ENCODE measurements at places on chromosomes 12 and 14. TPM values are rescaled to one million over a fixed set of nuclear protein-coding genes. Genes with fewer than 3 reads are reported as not detected.

DNA sequence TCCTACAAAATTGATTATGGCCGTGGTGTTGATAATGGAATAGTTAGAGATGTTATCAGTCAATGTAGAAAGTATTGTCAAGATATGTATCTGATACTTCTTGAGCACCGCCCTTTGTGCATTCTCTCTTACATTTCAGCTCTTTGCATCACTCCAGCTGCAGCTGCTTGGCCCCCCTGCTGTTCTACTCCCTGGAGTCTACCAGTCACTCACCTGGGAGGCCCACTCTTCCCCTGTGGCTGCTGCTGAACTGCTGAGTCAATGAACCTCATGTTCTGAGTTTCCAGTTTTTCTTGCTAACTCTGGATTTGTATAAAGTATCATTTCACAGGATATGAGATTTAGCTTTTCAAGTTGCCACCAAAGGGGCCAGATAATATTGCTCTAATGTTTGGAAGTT, 312.8 kb upstream of the SLC16A7 start:
- DNase-seq: peak; percentile 5
- no peaks in the 10 kb centered on the region for H3K27me3 ChIP-seq
- no peaks in the 10 kb centered on the region for H3K4me1 ChIP-seq
- no peak overlapping the region for H3K4me3 ChIP-seq
- no peaks in the 10 kb centered on the region for H3K36me3 ChIP-seq

DNA sequence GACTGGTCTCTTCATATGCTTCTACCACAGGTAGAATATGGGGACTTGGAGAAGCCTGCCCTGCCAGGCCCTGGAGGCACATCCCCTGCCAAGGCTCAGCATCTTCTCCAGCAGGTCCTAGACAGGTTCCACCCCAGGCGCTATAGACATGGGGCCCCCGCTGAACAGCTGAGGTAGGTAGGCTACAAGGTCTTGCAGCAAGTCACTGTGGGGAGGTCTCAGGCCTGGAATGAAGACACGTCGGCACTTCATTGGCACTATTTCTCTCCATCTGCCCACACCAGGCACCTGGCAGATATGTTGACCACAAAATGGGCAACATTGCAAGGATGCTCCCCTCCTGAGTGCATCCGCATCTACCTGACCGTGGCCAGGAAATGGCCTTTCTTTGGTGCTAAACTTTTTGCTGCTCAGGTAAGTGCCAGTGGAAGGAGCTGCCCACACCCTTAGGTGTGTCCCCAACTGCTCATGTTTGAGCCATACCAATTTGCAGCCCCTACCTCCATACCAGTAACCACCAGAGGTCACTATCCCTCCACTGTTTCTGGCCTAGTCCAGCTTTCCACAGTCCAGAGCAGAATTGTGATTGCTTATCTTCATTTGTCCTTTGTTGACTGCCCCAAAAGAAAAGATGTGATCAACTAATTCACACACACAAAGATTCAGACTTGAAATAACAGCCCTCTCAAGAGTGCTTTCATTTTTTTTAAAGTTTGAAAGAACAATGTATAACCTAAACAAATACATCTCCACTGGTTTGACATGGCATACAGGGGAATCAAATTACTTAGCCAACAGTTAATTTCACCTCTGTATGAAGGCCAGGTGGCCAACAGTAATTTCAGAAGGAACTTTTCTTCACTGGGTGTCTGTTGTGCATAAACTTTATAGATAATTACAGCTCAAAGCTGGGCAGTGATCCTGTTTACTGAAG, 16.1 kb downstream of the PIGH start:
- no peak overlapping the region for H3K4me3 ChIP-seq
- no peaks in the 10 kb centered on the region for H3K4me1 ChIP-seq
- H3K27ac ChIP-seq: no peak overlapping the region
- H3K27me3 ChIP-seq: no peaks in the 10 kb centered on the region
- H3K36me3 ChIP-seq: no peaks in the 10 kb centered on the region

The PPP1R3E gene
- 6.3 TPM for total RNA-seq

The PSMD9 gene
- 46.4 TPM for total RNA-seq

The RPL10L gene
- total RNA-seq: not detected

DNA sequence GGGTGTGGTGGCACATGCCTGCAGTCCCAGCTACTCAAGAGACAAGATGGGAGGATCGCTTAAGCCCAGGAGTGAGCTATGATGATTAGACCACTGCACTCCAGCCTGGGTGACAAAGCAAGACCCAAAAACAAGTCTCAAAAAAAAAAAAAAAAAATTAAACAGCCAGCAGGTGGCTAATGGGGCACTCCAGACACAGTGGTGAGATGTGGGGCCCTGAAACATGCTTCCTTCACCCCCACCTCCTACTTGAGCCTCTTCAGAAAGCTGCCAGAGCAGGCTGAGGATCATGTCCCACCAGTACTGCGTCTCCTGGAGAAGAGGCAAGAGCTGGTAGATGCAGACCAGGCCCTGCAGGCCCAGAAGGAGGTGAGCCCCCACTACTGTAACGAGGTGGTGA, 2.1 kb downstream of the CFAP73 start:
- peaks cover 9% of the 10 kb centered on the region for H3K4me1 ChIP-seq
- H3K4me3 ChIP-seq: no peak overlapping the region

- H3K36me3 ChIP-seq: no peaks in the 10 kb centered on the region
- no peak overlapping the region for H3K4me3 ChIP-seq
- H3K27me3 ChIP-seq: no peaks in the 10 kb centered on the region
- no peak overlapping the region for H3K27ac ChIP-seq
- H3K4me1 ChIP-seq: no peaks in the 10 kb centered on the region
Observed at GRCh38 chr12:11130999-11131398, 3.4 kb downstream of the TAS2R30 start.

DNA sequence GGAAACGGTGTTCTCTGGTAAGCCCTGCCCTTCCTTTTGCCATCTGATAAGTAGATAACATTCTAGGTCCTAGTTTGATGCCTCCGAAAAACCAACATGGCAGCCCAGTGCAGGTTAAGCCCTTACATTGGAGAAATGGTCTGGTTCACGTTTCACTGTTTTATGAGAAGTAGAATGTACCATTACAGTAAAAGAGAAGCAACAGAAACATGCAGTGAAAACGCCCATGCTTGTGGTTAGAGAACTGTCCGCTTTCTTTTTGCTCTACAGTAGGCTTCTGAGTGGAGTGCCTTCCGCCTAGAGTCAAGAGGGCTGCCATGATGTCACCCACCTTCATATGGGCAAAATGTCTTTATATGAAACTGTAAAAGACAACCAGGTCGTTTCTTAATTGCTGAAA, 190.4 kb upstream of the BCL2L14 start:
- no peaks in the 10 kb centered on the region for H3K27me3 ChIP-seq
- DNase-seq: no peak
- peaks cover 11% of the 10 kb centered on the region for H3K4me1 ChIP-seq
- no peak overlapping the region for H3K27ac ChIP-seq

DNA sequence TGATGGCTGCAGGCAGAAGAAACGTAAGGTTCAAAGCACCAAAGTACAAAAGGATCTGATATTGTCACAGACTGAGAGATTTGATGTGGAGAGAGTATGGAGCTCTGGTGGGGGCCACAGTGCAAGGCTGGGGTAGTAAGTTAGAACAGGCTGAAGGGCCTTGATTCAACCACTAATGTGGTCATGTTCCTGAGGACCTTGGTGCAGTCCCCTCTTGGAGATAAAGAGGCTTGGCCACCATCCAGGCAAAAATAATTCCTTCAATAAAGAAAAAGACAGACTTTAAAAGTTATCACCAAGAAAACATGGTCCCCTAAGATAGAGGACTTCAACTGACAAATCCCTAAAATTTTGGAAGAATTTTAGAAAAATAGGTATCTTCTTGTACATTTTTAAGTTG, 17.4 kb downstream of the CAPZA3 start:
- no peaks in the 10 kb centered on the region for H3K27me3 ChIP-seq
- peaks cover 54% of the 10 kb centered on the region for H3K4me1 ChIP-seq
- H3K36me3 ChIP-seq: no peaks in the 10 kb centered on the region
- H3K4me3 ChIP-seq: no peak overlapping the region

The PUS7L gene
- total RNA-seq: 23.4 TPM

- no peak overlapping the region for H3K27ac ChIP-seq
- no peak for DNase-seq
- no peak overlapping the region for H3K4me3 ChIP-seq
- no peaks in the 10 kb centered on the region for H3K36me3 ChIP-seq
Observed at GRCh38 chr12:104626069-104626837, 169.5 kb downstream of the CHST11 start.

GRCh38 chr14:52656905-52657304, 38.5 kb downstream of the ERO1A start:
- no peak overlapping the region for H3K27ac ChIP-seq
- DNase-seq: no peak
- peaks cover 15% of the 10 kb centered on the region for H3K36me3 ChIP-seq
- H3K27me3 ChIP-seq: no peaks in the 10 kb centered on the region

The TBC1D30 gene
- 9.7 TPM for total RNA-seq

DNA sequence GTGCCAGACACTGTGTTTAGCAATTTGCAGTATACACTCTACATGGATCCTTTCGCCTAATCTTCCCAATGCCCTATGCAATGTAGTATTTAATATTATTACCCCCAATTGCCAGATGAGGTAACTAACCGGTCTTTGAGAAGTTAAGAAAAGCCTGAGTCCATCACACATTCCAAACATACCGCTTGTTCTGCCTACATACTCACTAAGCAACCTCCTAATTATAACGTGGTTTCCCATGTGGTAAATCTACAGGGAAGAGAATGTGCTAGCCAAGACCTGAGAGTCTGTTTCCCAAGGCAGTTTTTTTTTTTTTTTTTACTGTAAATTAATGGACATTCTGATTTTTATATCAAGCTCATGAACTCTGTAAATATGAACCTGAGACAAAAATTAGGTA, 37.2 kb downstream of the ATP2B1 start:
- H3K4me3 ChIP-seq: no peak overlapping the region
- H3K4me1 ChIP-seq: peaks cover 9% of the 10 kb centered on the region
- peak; percentile 20 for DNase-seq
- H3K27me3 ChIP-seq: no peaks in the 10 kb centered on the region
- H3K27ac ChIP-seq: peak overlapping the region; percentile 40

The GALNT9 gene
- not detected for total RNA-seq

- H3K27ac ChIP-seq: no peak overlapping the region
- no peak overlapping the region for H3K4me3 ChIP-seq
- peaks cover 31% of the 10 kb centered on the region for H3K4me1 ChIP-seq
- DNase-seq: no peak
- H3K27me3 ChIP-seq: peaks cover 38% of the 10 kb centered on the region
Observed at GRCh38 chr14:97408503-97408902, 611.3 kb downstream of the VRK1 start.

GRCh38 chr12:125105600-125105999, 40.4 kb downstream of the AACS start:
- H3K4me3 ChIP-seq: no peak overlapping the region
- peaks cover 22% of the 10 kb centered on the region for H3K4me1 ChIP-seq
- DNase-seq: no peak
- H3K27ac ChIP-seq: no peak overlapping the region
- H3K36me3 ChIP-seq: no peaks in the 10 kb centered on the region

- H3K4me3 ChIP-seq: no peak within 1 kb of the TSS
- H3K27ac ChIP-seq: no peak within 1 kb of the TSS
- H3K36me3 ChIP-seq: no peaks in the 10 kb centered on the region
- no peak for DNase-seq
- H3K4me1 ChIP-seq: peaks cover 14% of the 10 kb centered on the region
Observed at GRCh38 chr14:23042162-23042965, at the start of gene PSMB11. TSS of gene PSMB11 (plus strand) at chr14:23042212. CDS start at chr14:23042226, 14 bp downstream.

The EML5 gene
- total RNA-seq: 0.71 TPM

The SMCO3 gene
- total RNA-seq: not detected

DNA sequence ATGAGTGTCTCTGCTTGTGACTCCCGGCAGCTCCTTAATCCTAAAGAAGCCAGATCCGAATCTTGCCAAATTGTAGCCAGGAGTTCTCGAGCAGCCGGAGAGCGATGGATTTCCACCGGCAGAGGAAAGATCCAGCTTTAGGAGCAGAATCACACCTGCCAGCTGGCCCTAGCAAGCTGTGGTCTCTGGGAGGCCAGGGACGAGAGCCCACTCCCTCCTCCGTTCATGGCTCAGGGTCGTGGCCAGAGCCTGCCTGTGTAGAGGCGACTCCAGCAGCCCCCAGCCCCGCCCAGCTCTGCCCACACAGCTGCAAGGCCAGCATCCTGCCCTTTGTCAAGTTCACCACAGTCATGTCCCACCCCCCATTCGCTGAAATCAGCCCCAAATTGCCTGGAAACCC, 121.0 kb downstream of the SCARB1 start:
- peaks cover 4% of the 10 kb centered on the region for H3K4me1 ChIP-seq
- no peak for DNase-seq
- H3K4me3 ChIP-seq: no peak overlapping the region
- no peak overlapping the region for H3K27ac ChIP-seq
- no peaks in the 10 kb centered on the region for H3K27me3 ChIP-seq

The LIN52 gene
- 25.7 TPM for total RNA-seq

The SLC6A13 gene
- total RNA-seq: not detected

- no peaks in the 10 kb centered on the region for H3K27me3 ChIP-seq
- no peaks in the 10 kb centered on the region for H3K4me1 ChIP-seq
- DNase-seq: no peak
Observed at GRCh38 chr12:13571035-13571434, 374.5 kb downstream of the EMP1 start.

The SRRM4 gene
- 0.34 TPM for total RNA-seq

DNA sequence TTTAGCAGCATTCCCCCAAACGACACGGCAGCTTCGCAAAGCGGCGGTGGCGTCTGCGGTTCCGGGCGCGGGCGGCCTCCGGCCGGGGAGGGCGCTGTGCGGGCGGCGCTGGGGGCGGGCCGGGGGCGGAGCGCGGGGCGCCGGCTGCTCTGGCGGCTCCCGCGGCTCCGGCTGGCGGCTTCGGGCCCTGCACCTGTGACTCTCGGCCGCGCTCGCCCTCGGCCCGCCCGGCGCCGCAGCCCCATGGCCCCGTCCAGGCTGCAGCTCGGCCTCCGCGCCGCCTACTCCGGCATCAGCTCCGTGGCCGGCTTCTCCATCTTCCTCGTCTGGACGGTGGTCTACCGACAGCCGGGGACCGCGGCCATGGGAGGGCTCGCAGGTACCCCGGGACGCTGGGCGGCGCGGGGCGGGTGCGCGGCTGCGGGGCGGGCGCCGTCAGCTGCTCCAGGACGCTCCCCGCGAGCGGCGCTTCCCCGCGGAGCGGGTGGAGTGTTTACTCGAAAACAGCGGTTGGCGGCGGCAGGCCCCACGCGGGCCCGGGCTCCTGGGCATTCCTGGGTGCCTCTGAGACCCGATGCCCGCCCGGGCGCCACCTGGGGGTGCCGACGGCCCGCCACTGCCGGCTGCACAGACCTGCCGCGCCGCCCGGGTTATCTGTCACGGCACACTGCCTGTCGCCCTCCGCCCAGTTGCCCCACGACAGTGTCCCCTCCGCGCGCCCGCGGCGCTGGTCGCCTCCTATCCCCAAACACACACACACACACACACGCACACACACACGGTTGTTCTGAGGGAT, at the start of gene SLC48A1:
TSS of gene SLC48A1 (plus strand) at position 177 of the 796 bp plus-strand sequence. CDS start at position 244, 67 bp downstream.
- H3K27me3 ChIP-seq: peaks cover 23% of the 10 kb centered on the region
- peak within 1 kb of the TSS; percentile 100 for H3K4me3 ChIP-seq
- peaks cover 8% of the 10 kb centered on the region for H3K4me1 ChIP-seq
- no peak within 1 kb of the TSS for H3K27ac ChIP-seq

DNA sequence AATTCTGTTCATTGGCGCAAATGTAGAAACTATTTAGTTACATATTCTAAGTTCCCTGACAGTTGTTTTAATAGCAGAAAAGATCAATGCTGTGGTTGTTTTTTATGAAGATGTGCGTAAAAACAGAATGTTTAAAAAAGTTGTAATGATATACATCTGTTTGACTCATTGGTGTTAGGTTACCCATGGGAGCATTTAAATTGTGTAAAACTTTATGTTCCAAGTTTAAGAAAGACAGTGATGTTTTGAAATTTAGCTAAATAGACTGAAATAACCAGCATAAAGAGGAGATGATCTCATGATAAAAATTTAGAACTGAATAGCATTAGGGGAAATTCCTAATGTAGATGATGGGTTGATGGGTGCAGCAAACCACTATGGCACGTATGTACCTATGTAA, 3.6 kb downstream of the PELI2 start:
- peaks cover 36% of the 10 kb centered on the region for H3K4me1 ChIP-seq
- no peak for DNase-seq
- H3K4me3 ChIP-seq: no peak overlapping the region
- H3K27ac ChIP-seq: no peak overlapping the region

All from neural progenitor cell (in vitro differentiated cells).